EL (cell line): ENCODE measurements at places on chromosomes 7 and 10.

- no peak for DNase-seq
Measured at GRCh38 chr7:1770331-1770730, 100.3 kb downstream of the ELFN1 start.

DNA sequence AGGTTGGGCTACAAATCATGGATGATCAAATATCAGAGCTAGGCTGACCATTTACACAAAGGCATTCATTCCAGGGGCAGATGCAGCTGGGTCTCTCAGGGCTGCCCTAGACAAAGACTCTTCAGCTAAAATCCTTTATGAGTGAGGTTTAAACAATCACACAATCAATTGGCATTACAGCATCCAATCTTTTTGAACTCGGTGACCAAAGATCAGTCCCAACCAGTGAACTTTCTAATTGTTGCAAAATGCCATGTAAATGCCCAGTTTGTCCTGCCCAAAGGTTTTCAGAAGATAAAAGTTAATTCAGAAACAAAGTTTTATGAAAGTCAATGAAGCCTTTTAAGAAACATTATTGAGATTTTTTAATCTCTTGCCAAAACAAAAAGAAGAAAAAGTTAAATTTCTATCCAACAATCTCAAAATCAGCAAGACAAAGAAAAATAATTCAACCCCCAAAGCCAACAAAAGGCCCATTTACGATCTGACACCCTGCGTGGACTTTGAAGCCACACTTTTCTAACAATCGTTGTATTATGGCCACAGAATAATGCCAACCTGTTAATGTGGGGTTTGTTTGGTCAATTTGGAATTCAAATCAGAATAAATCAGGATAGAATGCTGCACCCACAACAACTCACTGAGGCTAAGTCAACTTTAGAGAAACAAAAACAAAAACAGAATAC, 40.9 kb downstream of the GPR37 start:
- DNase-seq: no peak

DNA sequence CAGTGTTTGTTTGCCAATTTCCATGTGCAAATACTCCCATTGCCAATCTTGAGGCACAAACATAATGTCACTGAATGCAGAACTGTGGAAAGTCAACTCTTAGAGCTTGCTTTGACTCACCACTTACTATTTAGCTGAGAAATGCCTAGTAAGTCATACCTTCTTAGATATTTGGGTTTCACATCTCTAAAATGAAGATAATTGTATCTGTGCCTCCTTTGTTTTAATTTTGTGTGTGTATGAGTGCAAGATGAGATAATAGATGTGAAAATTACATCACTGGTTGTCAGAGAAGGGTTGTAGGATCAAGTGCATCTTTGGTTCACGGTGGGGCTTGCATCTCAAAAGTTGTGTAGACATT, 407.5 kb downstream of the INHBA start:
- DNase-seq: no peak

- no peak for DNase-seq
Measured at GRCh38 chr7:116862951-116863670, 724 bp downstream of the CAPZA2 start.

- DNase-seq: peak; percentile 23
Measured at GRCh38 chr10:22308390-22308789, 7.8 kb upstream of the COMMD3 start.

- DNase-seq: no peak
Measured at GRCh38 chr10:12572281-12572680, 222.9 kb downstream of the CAMK1D start.

- DNase-seq: no peak
Measured at GRCh38 chr10:49742683-49743463, 19.2 kb downstream of the OGDHL start.

DNA sequence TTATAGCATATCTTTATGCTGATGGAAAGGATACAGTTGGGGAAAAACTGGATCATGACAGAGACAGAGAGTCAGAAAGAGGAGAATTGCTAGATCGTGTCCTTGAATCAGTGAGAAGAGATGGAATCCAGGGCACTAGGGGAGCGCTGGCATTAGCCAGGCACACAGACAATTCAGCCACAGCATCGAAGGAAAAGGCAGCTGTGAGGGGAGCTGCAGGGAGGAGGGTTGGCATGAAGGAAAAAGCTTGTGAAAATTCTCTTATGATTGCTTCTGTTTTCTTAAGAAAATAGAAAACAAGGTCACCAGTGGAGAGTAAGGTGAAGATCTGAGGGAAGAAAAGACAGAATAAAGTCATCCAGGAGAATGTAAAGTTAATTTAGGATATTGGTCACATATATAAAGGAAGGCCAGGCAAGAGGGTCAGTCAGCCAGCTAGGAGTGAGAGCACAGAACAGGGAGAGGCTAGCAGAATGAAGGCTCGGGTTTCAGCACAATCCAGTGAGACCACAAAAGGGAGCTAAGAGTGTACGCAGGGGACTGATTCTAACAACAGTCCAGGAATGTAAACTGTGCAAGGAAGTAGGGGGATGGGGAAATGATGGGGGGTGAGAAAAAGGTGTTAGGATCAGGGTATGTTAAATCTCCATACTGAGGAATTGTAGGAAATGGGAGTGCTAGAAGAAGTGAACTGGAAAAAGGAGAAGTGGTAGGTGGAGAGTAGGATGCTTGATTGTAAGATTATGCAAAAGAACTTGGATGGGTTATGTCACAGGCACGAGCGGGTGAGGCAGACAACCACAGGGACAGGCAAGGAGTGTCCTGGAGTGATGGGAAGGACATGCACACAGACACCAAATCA, 112.0 kb downstream of the RNF32 start:
- no peak for DNase-seq

DNA sequence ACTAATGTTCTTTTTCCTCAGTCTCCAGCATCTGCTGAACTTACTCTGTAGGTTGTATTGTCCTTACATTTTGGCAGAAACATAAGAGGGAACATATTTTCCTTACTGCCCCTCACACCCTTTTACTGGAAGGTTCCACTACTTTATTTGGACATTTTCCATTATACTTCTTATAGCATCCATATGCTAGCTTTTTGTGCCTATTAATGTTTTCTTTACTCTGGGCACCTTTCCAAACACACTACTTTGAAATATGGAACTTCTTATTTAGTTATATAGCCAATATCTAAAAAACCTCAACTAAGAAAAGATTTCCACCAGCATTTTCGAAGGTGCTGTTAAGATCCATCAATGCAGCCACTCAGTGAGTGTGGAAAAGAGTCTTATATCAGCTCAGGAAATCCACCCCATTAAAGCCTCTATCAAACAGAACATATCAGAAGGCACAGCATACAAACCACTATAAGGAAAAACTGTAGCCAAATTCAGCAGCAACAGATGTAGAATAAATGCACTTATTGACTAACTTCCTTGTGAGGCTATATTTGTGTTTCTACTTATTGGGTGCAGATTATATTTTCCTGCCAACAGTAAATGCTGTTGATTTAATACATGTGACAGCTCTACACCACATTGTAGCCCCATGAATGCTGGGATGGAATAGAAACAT, 272.5 kb upstream of the SEMA3E start:
- DNase-seq: no peak

DNA sequence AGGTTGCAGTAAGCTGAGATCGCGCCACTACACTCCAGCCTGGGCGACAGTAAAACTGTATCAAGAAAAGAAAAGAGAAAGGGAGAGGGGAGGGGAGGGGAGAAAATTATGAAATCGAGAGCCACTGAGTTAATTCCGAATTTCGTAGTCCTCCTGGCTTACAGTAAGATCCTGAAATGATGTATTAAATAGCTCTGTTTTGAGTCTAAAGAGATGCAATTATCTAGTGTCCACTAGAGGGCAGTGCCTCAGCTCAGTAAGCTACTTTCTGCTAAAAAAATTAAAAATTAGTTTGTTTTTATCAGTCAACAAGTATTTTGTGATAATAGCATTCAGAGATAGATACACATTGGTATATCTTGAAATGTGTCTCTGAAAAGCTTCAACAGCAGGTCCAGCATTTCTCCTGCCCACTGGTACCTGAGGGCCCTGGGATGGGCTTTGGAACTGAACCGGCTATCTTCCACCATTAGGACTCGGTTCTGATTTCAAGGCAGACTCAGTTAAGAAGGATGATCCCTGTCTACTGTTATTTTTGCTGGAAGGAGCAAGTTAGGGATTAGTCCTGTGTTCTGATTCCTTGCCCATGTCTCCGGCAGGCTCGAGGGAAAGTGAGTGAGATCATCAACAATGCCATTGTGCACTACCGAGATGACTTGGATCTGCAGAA, 19.5 kb downstream of the TSPAN33 start:
- peak; percentile 46 for DNase-seq

GRCh38 chr10:46311501-46311951, 24.7 kb downstream of the ANTXRL start:
- DNase-seq: no peak

GRCh38 chr7:51242881-51243518, 73.6 kb downstream of the COBL start:
- DNase-seq: no peak

GRCh38 chr7:66429498-66430163, 199.1 kb upstream of the KCTD7 start:
- peak; percentile 16 for DNase-seq

- no peak for DNase-seq
Measured at GRCh38 chr7:44050915-44051560, 6.5 kb downstream of the DBNL start.

- DNase-seq: peak; percentile 8
Measured at GRCh38 chr7:123916240-123916724, 8.8 kb upstream of the SPAM1 start.

GRCh38 chr7:22587322-22587721, 87.3 kb upstream of the STEAP1B start:
- peak; percentile 31 for DNase-seq

- DNase-seq: no peak
Measured at GRCh38 chr10:85614566-85614965, 752.0 kb downstream of the GRID1 start.

DNA sequence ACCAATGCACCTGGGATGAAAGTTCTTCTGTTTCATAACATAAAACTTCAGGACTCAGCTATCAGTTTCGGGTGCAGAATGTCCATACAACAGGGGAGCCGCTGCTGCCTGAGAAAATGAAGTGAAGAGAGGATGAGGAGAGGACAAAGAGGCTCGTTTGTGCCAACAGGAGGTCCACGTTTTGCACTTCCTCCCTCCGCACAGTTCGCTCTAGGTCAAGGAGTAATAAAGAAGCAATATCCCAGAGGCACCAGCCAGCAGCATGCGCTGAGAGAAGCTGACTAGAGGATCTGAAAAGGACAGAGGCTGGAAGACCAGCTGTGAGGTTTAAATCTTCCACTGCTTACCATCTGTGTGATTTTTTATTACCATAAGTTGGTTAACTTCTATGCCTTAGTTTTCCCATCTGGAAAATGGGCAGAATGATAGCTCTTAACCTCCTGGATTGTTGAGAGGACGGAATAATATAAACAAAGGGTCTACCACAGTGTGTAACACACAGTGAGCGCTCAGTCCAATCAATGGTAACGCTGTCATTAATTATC, 709 bp downstream of the GPAM start:
- peak; percentile 2 for DNase-seq

GRCh38 chr10:123018531-123018930, 9.7 kb downstream of the ACADSB start:
- DNase-seq: no peak

- no peak for DNase-seq
Measured at GRCh38 chr10:110310741-110311140, 6.0 kb upstream of the SMNDC1 start.

DNA sequence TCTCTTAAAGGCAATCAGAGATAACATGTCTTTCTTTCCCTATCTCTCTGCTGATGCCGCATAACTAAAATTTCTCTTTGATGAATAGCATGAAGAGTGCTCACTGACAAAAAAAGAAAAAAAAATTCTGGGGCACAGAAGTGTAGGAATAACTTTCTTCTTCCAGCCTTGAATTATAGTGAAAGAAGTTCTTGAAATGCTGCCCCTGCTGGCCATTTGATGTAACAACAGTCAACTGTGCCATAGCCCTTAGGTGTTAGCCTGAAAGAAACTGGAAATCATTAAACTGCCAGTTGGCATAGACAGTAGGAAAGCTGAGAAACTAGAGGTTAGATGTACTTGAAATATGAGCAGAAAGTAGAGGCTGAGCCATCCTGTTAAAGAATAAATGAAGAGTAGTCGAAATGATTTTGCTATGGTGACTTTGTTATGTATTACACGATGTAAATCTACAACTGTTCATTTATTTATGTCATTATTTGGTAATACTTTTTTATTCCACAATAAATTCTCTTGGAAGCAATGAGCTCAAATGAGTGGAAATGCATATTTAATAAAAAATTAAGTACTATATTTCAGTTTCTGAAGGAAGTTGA, 48.3 kb upstream of the FAM171A1 start:
- peak; percentile 37 for DNase-seq

DNA sequence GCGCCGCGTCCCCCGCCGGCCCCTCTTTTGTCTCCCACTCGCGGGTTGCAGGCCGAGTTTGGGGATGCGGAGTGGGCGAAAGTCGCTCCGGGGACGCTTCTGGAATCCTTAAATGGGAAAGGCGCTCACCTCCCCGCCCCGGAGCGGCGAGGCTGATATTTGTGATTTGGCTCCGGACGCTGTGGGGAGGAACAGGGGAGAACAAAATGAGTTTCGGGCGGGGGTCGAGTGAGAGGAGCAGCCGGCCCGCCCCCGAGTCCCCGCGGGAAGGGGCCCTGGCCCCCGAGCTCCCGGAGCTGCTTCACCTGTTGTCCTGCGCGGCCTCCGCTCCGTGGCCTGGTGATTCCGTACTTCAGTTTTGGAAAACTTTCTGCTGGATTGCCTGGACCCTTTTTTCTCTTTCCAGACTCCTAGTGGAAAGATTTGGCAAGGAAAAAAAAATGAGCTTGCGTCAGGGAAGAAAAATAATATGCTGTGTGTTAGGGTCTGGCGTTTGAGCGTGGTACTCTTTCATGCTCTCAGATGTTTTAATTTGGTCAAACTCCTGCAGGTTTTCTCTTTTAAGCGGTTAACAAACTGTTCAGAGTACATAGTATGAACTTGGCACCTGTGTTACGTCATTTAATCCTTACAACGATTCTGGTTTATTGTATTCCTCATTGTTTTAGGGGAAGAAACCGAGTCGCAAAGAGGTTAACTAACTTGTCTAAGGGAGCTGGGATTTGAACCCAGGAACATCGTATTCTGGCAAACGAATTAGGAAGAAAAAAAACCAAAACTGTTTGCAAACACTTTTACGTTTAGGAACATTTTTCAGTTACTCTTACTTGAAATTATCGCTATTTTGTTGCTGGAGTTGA, 924 bp downstream of the BMPR1A start:
- peak; percentile 68 for DNase-seq

GRCh38 chr10:69018613-69019012, 30.0 kb downstream of the KIFBP start:
- DNase-seq: no peak

DNA sequence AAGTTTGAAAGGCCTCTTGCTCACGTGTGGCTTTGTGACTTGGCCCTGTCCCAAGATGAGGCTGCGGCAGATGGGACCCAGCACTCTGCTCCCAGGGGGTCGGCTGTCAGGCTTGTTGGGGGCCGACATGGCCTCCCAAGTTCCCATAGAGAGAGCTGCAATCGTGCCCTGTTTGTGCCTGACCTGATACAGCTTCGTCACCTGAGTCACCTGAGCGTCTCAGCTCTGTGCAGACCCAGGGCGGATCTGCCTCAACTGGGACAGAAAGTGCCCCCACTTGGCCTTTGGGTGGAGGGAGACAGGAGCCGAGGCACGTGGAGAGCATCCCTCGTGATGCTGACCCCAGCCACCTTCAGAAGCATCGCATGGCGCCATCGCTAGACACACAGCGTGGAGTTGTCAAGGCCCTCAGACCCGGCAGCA, 21.7 kb downstream of the PAPOLB start:
- no peak for DNase-seq

GRCh38 chr10:80526742-80527141, 11.0 kb upstream of the SH2D4B start:
- no peak for DNase-seq
